Thymus (tissue), 14 donors: ENCODE measurements at places on chromosomes 6 and 20.
A peak's percentile ranks its signal among the peaks of the same experiment; 100 is the strongest.

- H3K27ac ChIP-seq: no peak overlapping the region
- peaks cover 6% of the 10 kb centered on the region for H3K4me1 ChIP-seq
- H3K27me3 ChIP-seq: peaks cover 4% of the 10 kb centered on the region
- no peak for DNase-seq
Measured at GRCh38 chr6:36780442-36781177, 58.6 kb downstream of the CPNE5 start.

- DNase-seq: no peak
- no peaks in the 10 kb centered on the region for H3K27me3 ChIP-seq
- H3K4me3 ChIP-seq: no peak overlapping the region
- no peaks in the 10 kb centered on the region for H3K36me3 ChIP-seq
- H3K27ac ChIP-seq: no peak overlapping the region
Measured at GRCh38 chr6:64224819-64225218, 589.2 kb downstream of the PHF3 start.

- no peak overlapping the region for H3K4me3 ChIP-seq
- no peaks in the 10 kb centered on the region for H3K36me3 ChIP-seq
- peaks cover 3% of the 10 kb centered on the region for H3K27me3 ChIP-seq
- no peaks in the 10 kb centered on the region for H3K4me1 ChIP-seq
- DNase-seq: no peak
Measured at GRCh38 chr20:920311-920710, 4.2 kb upstream of the ANGPT4 start.

DNA sequence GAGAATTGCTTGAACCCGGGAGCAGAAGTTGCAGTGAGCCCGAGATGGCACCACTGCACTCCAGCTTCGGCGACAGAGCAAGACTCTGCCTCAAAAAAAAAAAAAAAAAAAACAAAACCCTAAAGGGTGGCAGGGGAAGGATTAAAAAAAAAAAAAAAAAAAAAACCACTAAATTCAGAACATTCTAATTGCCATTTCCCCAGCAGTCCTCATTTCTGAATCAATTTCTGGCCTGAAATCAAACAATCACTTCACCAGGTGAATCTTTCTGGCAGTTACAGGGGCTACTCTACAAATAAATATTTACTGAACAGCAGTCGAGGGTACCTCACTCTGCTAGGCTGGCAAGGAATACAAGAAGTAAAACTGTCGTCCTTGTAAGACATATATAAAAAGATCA, 1.2 kb downstream of the UQCC1 start:
- H3K27me3 ChIP-seq: no peaks in the 10 kb centered on the region
- H3K4me3 ChIP-seq: no peak overlapping the region
- no peak for DNase-seq
- peaks cover 10% of the 10 kb centered on the region for H3K4me1 ChIP-seq

- H3K36me3 ChIP-seq: peaks cover 71% of the 10 kb centered on the region
- no peak for DNase-seq
- H3K27me3 ChIP-seq: no peaks in the 10 kb centered on the region
- H3K27ac ChIP-seq: no peak overlapping the region
- H3K4me1 ChIP-seq: peaks cover 47% of the 10 kb centered on the region
Measured at GRCh38 chr6:137871831-137872454, 4.9 kb downstream of the TNFAIP3 start.

DNA sequence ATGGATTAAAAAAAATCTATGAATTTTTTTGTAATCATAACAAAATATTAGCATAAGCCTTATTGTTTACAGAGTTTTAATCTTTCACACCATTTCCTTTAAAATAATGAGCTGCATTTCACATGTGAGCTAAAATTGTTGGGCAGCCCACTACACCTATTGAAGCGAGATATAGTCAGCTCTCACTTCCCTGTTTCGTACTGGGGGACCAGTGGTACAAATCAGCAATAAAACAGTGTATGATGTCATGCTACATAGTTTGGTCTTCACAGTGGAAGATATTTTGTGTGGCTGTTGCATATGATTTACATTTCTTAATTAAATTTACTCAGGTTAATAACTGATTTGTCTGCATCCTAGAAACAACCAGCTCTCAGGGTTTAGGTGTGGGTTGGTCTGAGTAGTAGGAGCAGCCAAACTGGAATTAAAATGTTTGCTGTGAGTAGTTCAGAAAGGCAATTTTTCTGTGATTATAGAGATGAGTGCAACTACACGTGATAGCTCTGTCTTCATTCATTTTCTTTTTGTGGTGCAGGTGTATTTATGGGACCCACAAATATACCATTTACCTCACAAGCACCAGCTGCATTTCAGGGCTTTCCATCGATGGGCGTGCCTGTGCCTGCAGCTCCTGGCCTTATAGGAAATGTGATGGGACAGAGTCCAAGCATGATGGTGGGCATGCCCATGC, 99.3 kb downstream of the B3GAT2 start:
- H3K4me1 ChIP-seq: no peaks in the 10 kb centered on the region
- no peak overlapping the region for H3K4me3 ChIP-seq
- no peak overlapping the region for H3K27ac ChIP-seq
- no peaks in the 10 kb centered on the region for H3K27me3 ChIP-seq
- no peak for DNase-seq

GRCh38 chr6:157672726-157673412, 150.2 kb upstream of the SNX9 start:
- no peaks in the 10 kb centered on the region for H3K27me3 ChIP-seq
- H3K27ac ChIP-seq: no peak overlapping the region
- H3K4me1 ChIP-seq: peaks cover 23% of the 10 kb centered on the region
- DNase-seq: no peak

- H3K4me1 ChIP-seq: no peaks in the 10 kb centered on the region
- H3K27me3 ChIP-seq: no peaks in the 10 kb centered on the region
- H3K36me3 ChIP-seq: no peaks in the 10 kb centered on the region
- no peak overlapping the region for H3K4me3 ChIP-seq
- no peak overlapping the region for H3K27ac ChIP-seq
Measured at GRCh38 chr6:160238278-160238711, 20.3 kb downstream of the SLC22A2 start.

- peaks cover 8% of the 10 kb centered on the region for H3K36me3 ChIP-seq
- H3K4me1 ChIP-seq: peaks cover 5% of the 10 kb centered on the region
- no peak overlapping the region for H3K27ac ChIP-seq
- no peak for DNase-seq
Measured at GRCh38 chr6:111780393-111780792, 92.9 kb downstream of the FYN start.

DNA sequence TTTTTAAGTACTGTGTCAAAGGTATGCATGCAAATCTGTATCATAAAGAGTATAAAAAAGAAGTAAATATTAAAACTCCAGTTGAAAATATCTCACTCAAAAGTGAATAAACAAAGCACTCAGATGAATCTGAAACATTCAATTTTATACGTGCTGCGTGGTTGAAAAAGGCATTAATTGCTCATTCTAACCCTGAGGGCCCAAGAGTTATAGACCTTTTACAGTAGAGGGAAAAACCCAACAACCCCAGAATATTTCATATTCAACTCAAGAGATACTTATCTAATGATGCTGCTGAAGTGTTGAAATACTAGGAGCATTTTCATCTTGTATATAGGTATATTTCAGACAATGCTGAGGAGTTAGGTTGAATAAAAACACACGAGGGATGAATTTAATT, 862.8 kb upstream of the CITED2 start:
- H3K4me3 ChIP-seq: no peak overlapping the region
- H3K27me3 ChIP-seq: no peaks in the 10 kb centered on the region
- no peaks in the 10 kb centered on the region for H3K36me3 ChIP-seq
- H3K4me1 ChIP-seq: no peaks in the 10 kb centered on the region
- H3K27ac ChIP-seq: no peak overlapping the region

DNA sequence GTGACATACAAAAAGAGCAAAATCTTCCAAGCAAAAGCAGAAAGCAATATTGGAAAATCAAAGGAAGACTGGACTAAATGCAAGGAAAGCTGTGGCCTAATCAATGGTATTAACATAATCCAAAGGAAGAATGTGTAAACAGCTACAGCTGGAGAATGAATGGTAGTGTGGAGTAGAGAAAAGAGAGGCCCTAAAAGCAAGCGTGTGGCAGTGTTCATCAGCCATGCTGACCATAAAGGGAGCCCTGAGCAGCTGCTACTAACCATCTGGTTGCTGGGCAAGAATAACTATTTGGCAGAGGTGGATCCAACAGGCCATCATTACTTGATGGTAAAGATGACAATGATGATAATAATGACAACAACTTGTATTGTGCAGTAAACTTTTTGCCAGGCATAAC, 148.5 kb upstream of the BEND6 start:
- no peak overlapping the region for H3K27ac ChIP-seq
- no peaks in the 10 kb centered on the region for H3K36me3 ChIP-seq
- H3K27me3 ChIP-seq: no peaks in the 10 kb centered on the region
- H3K4me3 ChIP-seq: no peak overlapping the region
- no peaks in the 10 kb centered on the region for H3K4me1 ChIP-seq

- H3K27me3 ChIP-seq: no peaks in the 10 kb centered on the region
- H3K4me3 ChIP-seq: no peak overlapping the region
- no peaks in the 10 kb centered on the region for H3K4me1 ChIP-seq
Measured at GRCh38 chr20:59214606-59215547, 51.3 kb downstream of the ZNF831 start.

- peaks cover 2% of the 10 kb centered on the region for H3K27me3 ChIP-seq
- DNase-seq: no peak
- no peaks in the 10 kb centered on the region for H3K36me3 ChIP-seq
- H3K27ac ChIP-seq: no peak overlapping the region
- H3K4me1 ChIP-seq: no peaks in the 10 kb centered on the region
Measured at GRCh38 chr20:39117491-39117890, 155.3 kb downstream of the DHX35 start.

GRCh38 chr6:88238065-88238464, 71.9 kb upstream of the CNR1 start:
- no peaks in the 10 kb centered on the region for H3K27me3 ChIP-seq
- no peaks in the 10 kb centered on the region for H3K4me1 ChIP-seq
- no peak overlapping the region for H3K27ac ChIP-seq

GRCh38 chr6:12001004-12001705, 11.0 kb upstream of the HIVEP1 start:
- H3K4me1 ChIP-seq: no peaks in the 10 kb centered on the region
- H3K27me3 ChIP-seq: no peaks in the 10 kb centered on the region
- DNase-seq: no peak
- H3K4me3 ChIP-seq: no peak overlapping the region

DNA sequence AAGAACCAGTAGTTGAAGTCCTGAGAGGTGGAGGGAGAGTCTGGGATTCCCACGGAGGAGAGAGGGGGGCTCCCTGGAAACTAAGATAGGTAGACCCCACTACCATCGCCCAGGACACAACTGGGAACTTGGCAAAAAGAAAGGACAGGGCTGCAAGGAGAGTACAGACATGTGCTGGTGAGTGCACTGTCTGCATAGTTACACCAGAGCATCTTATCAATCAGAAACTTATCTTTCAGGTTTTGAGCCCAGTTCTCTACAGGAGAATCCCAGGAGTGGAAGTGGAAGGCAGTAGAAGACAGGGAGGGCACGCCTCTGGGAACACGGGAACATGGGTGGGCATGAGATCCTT, 12.2 kb downstream of the NFKBIL1 start:
- H3K4me1 ChIP-seq: peaks cover 43% of the 10 kb centered on the region
- H3K36me3 ChIP-seq: peaks cover 7% of the 10 kb centered on the region
- H3K4me3 ChIP-seq: no peak overlapping the region
- H3K27ac ChIP-seq: peak overlapping the region; percentile 6
- no peak for DNase-seq

GRCh38 chr20:56922497-56922896, 293.4 kb downstream of the TFAP2C start:
- DNase-seq: no peak
- no peaks in the 10 kb centered on the region for H3K36me3 ChIP-seq
- H3K27me3 ChIP-seq: peaks cover 41% of the 10 kb centered on the region
- H3K4me1 ChIP-seq: no peaks in the 10 kb centered on the region
- no peak overlapping the region for H3K27ac ChIP-seq

DNA sequence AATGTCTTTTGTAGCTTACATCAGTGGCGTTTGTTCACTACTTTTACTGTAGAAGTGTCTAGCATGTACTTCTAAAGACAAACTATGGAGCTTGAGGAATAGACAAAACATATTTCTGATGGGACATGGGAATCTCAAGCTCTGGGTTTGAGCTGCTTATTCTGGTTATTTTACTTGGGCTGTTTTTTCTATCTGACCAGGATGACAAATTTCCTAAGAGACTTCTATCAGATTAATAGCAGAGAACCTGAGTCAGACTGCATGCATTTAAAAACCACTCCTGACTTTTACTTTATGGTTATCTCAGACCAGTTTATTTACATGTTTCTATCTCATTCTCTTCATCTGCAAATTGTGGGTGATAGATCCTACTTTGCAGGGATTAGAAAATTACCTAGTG, 1282.3 kb upstream of the GJE1 start:
- H3K27ac ChIP-seq: no peak overlapping the region
- H3K27me3 ChIP-seq: no peaks in the 10 kb centered on the region
- DNase-seq: no peak
- H3K4me3 ChIP-seq: no peak overlapping the region
- H3K4me1 ChIP-seq: no peaks in the 10 kb centered on the region

DNA sequence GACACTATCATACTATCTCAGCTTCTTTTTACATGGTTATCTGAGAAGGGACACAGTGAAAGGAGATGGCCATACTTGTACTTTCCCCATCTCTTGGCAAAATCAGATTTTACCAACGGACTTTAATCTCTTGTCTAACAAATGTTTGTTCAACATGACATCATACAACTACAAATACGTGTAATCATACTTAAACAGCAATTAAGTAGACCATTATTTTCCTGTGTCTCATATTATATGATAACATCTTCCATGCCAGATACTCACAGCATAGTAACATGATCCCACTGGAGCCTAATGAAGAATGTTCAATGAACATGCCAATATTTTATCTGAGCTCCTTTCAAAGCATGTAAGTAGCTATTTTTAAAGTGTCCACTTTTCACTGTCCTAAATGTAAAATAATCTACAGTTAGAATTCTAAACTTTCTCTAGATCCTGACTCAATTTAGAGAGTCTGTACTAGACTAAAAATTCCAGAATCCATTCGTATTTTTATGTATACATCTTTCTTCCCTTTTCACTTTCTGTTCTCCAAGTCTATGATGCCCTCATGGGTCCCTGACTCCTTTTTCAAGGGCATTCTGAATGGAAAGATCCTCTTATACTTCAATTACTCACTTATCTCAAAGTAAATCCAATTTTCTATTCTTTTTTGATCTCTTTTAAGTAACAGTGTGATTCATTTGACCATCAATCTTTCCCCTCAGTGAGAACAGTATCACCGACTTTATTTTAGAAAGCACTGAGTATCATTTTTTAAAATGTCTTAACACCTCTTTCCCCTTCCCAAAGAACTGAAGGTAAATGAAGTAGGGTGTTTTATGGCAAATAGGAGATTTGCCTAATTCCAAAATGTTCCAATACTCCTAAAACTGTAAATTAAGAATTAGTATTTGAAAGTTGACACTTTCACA, 133.5 kb downstream of the CDK19 start:
- no peak overlapping the region for H3K27ac ChIP-seq
- no peak overlapping the region for H3K4me3 ChIP-seq
- H3K36me3 ChIP-seq: no peaks in the 10 kb centered on the region
- DNase-seq: no peak
- H3K27me3 ChIP-seq: no peaks in the 10 kb centered on the region
